ENCODE measurements at places on chromosomes 4 and X.

- peak; percentile 52 for DNase-seq
Observed at GRCh38 chr4:166045457-166045856, 172.4 kb downstream of the TLL1 start.

GRCh38 chr4:126482311-126482710 lies 1150.4 kb upstream of the INTU start:
- DNase-seq, result no peak

GRCh38 chr4:26583538-26583864 lies 383 bp upstream of the TBC1D19 start:
- no peak for DNase-seq

- DNase-seq, result no peak
Observed at GRCh38 chr4:79287718-79288117, 38.1 kb downstream of the NAA11 start.

DNA sequence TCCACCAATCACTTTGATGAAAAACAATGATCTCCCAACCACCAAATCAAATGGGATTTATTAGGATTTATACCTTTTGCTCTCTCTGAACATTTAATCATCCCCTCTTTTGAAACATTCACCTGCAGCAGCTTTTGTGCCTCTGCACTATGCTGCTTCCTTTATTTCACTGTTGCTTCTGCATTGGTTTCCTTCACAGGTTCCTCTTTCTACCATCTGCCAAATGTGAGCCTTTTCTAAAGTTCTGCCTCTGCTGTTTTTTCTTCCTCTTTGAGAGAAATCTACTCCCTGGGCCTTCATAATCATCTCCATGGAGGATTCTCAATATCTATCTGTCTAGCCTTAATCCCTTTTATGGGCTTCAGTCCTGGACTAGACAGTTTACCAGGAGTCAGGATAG lies 24.7 kb downstream of the CUL4B start:
- no peak for DNase-seq

DNA sequence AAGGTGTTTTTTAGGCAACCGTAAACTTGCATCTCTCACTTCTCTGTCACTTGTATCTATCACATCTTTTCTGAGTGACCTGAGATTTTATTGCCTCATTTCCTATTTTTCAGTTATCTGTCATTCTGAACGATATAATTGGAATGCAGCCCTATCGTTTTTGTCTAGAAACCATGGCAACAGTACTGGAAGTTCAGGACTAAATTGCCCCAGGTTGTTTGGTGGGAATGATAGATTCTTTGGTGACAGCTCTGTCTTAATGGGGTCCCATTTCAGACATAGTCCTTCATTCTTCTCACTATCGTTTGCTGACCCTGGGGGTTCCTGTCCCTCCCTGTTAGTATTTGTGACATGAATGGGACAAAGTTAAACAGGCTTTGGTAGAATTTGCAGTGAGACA lies 267.7 kb upstream of the GALNT7 start:
- DNase-seq, result no peak
